ENCODE measurements at places on chromosomes 2 and 18. TPM values are rescaled to one million over a fixed set of nuclear protein-coding genes. Genes with fewer than 3 reads are reported as not detected.

DNA sequence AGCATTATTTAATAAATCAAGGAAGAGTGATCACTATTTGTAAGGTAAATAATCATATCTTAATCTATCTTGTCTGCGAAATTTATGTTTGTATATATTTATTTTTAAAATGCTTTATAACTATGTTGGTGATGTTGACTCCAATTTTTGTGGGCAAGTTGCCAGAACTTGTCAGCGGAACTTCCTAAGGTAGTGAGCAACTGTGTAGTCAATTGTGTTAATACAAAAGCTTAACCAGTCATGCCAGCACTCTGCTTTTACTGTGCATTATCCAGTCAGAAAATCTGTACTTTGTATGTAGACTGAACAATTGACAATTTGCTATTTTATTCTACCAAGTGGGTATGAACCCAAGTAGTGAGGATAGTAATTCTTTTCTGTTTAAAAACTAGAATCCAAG is 61.9 kb upstream of the RND3 start:
- no peaks in the 10 kb centered on the region for H3K27me3 ChIP-seq
- H3K27ac ChIP-seq, result no peak overlapping the region
- H3K36me3 ChIP-seq, result no peaks in the 10 kb centered on the region
- no peaks in the 10 kb centered on the region for H3K4me1 ChIP-seq
- no peak overlapping the region for H3K4me3 ChIP-seq
- no peak for DNase-seq

DNA sequence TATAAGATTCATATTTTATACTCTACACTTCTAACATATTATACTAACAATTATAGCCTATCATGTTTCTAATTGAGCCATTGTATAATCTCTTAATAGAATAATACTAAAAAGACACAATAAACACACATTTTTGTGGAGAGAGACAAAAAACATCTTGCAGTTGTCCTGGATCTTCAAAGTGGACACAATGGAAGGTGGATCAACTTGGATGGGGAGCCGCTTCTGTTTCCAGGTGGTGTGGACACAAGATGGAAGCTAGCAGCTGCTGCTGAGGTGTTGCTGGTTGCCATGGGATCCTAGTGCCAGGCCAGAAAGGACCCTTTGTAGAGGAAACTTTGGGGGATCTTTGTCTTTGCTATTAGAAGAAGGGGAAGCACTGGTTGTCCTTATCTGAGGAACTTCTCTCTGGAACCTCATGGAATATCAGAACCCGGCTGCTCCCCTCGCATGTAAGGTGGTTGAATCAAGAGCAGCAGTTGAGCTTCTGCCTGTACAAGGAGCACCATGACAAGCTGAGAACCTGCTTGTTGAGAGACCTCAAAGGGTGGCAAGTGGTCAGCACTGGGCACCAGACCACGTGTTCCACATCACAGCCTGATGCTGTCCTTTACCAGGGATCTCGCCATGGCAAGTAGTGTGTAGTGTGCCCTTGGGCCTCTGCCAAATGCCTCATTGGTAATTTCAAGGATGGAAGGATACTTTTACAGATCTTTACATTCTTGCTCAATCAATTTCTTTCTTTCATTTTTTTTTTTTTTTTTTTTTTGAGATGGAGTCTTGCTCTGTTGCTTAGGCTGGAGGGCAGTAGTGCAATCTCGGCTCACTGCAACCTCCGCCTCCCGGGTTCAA is 232.2 kb downstream of the MYCN start:
- DNase-seq, result no peak
- no peaks in the 10 kb centered on the region for H3K36me3 ChIP-seq
- H3K27ac ChIP-seq, result no peak overlapping the region

- peaks cover 20% of the 10 kb centered on the region for H3K36me3 ChIP-seq
- DNase-seq, result peak; percentile 77
Measured at GRCh38 chr18:76874642-76875389, 52.5 kb downstream of the ZNF236 start.

DNA sequence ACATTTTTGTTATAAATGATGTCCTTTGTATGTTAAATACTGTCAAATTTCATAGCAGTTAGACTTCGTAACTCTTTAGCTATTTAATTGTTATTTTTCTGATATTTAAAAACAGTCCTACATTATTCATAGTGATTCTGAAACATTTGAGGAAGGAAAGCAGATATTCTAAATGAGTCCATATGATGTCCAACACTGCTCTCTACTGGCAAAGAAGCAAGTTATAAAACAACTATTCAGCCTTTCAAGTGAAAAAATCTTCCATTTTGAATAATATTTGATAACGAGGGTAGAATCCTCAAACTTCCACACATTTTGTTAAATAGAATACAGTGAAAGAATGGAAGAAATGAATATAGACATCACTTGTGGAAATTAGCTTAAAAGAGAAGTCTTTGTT is 220.8 kb downstream of the GULP1 start:
- DNase-seq, result no peak
- H3K4me1 ChIP-seq, result no peaks in the 10 kb centered on the region
- H3K27me3 ChIP-seq, result no peaks in the 10 kb centered on the region

DNA sequence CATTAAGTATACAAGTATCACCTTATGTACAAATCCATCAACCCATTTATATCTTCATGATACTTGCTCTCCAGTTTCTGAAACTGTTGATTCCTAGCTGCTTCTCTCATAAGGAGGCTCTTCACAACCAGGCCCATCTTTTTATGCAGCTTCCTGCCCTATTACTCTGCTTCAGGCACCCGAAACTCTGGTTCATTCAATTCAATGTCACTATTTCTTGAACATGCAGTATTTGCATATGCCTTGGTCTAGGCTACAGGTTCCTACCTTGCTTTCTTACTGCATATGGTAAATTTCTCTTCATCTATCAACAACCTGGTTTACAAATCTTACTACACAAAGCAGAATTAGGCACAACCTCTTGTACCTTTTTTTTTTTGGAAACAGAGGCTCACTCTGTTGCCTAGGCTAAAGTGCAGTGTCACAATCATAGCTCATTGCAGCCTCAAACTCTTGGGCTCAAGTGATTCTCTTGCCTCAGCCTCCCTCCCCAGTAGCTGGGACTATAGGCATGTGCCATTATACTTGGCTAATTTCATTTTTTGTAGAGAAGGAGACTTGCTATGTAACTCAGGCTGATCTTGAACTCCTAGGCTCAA is 2.7 kb upstream of the CDKL4 start:
- DNase-seq, result no peak
- H3K4me1 ChIP-seq, result peaks cover 12% of the 10 kb centered on the region
- H3K36me3 ChIP-seq, result peaks cover 11% of the 10 kb centered on the region
- H3K27ac ChIP-seq, result peak overlapping the region; percentile 6

DNA sequence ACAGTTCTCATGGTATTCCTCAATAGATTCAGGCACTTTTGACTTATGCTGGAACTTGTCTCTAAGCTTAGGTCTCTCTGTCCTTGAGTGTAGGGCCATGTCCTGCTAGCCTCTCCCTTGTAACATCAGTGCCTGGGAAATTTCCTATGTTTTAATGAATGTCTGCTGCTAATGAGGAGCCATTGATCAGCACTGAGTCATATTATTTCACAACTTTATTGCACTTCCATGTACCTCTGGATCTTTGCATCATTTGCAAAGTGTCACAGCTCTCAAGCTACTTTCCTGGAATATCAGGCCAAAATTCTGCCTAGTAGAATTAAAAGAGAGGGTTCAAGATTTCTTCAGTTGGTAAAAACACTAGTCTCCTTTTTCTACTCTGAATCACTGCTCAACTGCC is 102.5 kb downstream of the GAREM1 start:
- H3K27ac ChIP-seq, result no peak overlapping the region
- no peaks in the 10 kb centered on the region for H3K36me3 ChIP-seq
- H3K27me3 ChIP-seq, result peaks cover 4% of the 10 kb centered on the region
- no peaks in the 10 kb centered on the region for H3K4me1 ChIP-seq

- H3K4me1 ChIP-seq, result no peaks in the 10 kb centered on the region
- no peak for DNase-seq
- no peak overlapping the region for H3K27ac ChIP-seq
- peaks cover 28% of the 10 kb centered on the region for H3K36me3 ChIP-seq
- H3K27me3 ChIP-seq, result no peaks in the 10 kb centered on the region
- no peak overlapping the region for H3K4me3 ChIP-seq
Measured at GRCh38 chr2:215369181-215369760, 57.4 kb downstream of the ATIC start.

DNA sequence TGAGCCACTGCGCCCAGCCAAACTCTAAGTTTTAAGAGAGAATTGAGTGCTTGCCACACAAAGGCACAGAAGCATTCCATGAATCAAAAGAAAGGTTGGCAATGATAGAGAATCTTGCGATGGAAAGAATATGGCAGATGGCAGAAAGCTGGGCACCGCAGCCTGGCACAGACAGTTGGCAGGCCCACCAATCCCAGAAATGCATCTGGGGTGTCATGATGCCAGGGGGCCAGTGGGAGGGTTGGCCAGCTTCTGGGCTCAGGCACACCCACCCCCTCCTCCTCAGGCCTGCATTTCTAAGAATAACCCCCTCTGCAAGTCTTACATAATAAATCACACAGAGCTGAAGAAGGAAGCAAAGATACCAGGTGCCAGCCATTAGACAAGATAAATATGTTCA is 19.6 kb downstream of the ZNF2 start:
- H3K4me3 ChIP-seq, result no peak overlapping the region
- H3K4me1 ChIP-seq, result no peaks in the 10 kb centered on the region
- H3K27me3 ChIP-seq, result no peaks in the 10 kb centered on the region
- DNase-seq, result no peak
- no peak overlapping the region for H3K27ac ChIP-seq
- H3K36me3 ChIP-seq, result peaks cover 44% of the 10 kb centered on the region

- DNase-seq, result no peak
- no peaks in the 10 kb centered on the region for H3K4me1 ChIP-seq
- H3K27ac ChIP-seq, result no peak overlapping the region
Measured at GRCh38 chr2:201994973-201995638, 38.5 kb upstream of the FZD7 start.

- peaks cover 26% of the 10 kb centered on the region for H3K4me1 ChIP-seq
- H3K27ac ChIP-seq, result peak overlapping the region; percentile 58
- peaks cover 65% of the 10 kb centered on the region for H3K36me3 ChIP-seq
- no peak overlapping the region for H3K4me3 ChIP-seq
- peak; percentile 85 for DNase-seq
Measured at GRCh38 chr2:113198790-113199612, 25.2 kb downstream of the PSD4 start.

- no peak for DNase-seq
- peaks cover 18% of the 10 kb centered on the region for H3K27me3 ChIP-seq
- peaks cover 4% of the 10 kb centered on the region for H3K4me1 ChIP-seq
- H3K36me3 ChIP-seq, result no peaks in the 10 kb centered on the region
- no peak overlapping the region for H3K4me3 ChIP-seq
Measured at GRCh38 chr2:32900246-32900973, 46.3 kb upstream of the LTBP1 start.

- no peaks in the 10 kb centered on the region for H3K36me3 ChIP-seq
- H3K4me3 ChIP-seq, result no peak overlapping the region
- H3K27me3 ChIP-seq, result peaks cover 37% of the 10 kb centered on the region
- peaks cover 2% of the 10 kb centered on the region for H3K4me1 ChIP-seq
Measured at GRCh38 chr2:17544256-17544655, 3.8 kb downstream of the VSNL1 start.

DNA sequence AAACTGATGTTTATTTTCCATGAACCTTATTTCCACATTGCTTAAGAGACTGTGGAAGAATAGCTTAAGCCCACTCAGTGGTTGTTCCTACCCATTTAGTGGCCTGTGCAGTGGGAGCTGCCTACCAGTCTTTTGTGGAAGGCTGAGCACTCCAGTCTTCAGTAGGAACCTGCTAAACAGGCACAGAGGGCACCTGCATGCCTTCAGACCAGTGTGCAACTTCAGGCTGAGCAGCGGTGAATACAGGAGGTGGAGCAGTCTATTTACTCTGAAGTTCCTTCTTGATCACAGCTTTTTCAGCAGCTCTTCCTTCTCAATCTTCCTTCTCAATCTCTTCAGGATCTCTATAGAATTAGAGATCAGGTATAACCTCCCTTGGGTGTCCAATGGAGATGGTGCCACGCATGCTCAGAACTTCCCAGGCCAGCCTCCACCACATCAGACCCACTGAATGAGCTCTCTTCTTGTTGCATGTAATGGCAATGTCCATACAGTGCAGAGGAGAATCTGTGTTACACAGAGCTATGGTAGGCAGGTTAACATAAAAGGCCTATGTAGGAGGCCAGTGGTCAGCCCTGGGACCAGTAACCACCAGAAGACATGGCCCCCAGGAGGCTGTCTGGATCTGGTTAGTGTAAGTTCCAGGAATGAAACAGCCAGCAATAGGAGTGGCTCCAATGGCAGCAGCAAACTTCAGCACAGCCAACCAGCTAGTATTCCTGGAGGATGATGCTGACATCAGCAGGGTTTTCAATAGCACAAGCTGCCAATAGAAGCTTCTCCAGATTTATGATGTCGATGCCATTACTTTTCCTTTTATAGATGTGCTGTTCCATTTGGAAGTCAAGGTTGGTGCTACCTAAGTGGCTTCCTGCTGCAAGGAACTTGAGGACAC is 47.9 kb upstream of the MAT2A start:
- DNase-seq, result no peak
- peaks cover 4% of the 10 kb centered on the region for H3K36me3 ChIP-seq
- H3K27ac ChIP-seq, result no peak overlapping the region

DNA sequence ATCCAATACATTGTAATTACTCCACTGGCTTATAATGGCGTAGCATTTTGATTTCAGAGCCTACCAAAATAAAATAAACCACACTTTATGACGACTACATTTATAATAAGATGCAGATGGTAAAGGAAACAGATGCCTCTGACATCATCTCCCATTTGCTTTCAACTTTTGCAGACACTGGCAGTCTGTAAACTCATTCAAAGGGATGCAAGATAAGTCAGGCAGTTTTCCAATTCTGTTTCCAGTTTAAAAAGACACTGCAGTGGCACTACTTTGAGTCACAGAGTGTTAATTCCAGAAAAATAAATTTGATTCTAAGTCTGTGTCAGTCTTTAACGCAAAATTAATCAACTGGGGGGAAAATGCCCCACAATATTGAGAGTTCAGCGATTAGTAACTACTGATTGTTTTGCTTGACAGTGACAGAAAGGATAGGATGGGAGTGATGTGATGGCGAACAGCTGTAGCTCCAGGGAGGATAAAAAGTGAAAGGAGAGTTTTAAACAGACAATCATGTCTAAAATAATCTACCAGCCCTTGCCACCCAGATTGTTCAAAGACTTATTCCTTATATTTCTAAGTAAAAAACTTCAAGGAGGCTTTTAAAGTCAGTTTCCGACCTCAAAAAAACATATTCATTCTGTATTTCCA is 6.7 kb downstream of the DSEL start:
- no peaks in the 10 kb centered on the region for H3K36me3 ChIP-seq
- H3K4me1 ChIP-seq, result no peaks in the 10 kb centered on the region
- H3K4me3 ChIP-seq, result no peak overlapping the region
- no peaks in the 10 kb centered on the region for H3K27me3 ChIP-seq

GRCh38 chr2:156331572-156332283 is 793 bp downstream of the NR4A2 start:
- peak; percentile 80 for DNase-seq
- H3K4me3 ChIP-seq, result peak overlapping the region; percentile 94
- peak overlapping the region; percentile 97 for H3K27ac ChIP-seq
- peaks cover 45% of the 10 kb centered on the region for H3K4me1 ChIP-seq

GRCh38 chr2:229733611-229734245 is 19.4 kb upstream of the DNER start:
- DNase-seq, result no peak
- no peak overlapping the region for H3K4me3 ChIP-seq
- no peaks in the 10 kb centered on the region for H3K27me3 ChIP-seq
- H3K27ac ChIP-seq, result no peak overlapping the region

FOXD4L1 gene
- not detected for total RNA-seq

RAB3GAP1 gene
- 30.7 TPM for total RNA-seq

CYBRD1 gene
- 0.99 TPM for total RNA-seq

C2orf92 gene
- 4.5 TPM for total RNA-seq

ERCC3 gene
- total RNA-seq, result 47.3 TPM

FN1 gene
- total RNA-seq, result 0.53 TPM

GALNT5 gene
- total RNA-seq, result not detected

SLC19A3 gene
- not detected for total RNA-seq

BUB1 gene
- total RNA-seq, result 102 TPM

RMDN2 gene
- total RNA-seq, result 1.8 TPM

All from activated CD4-positive, alpha-beta memory T cell treated with anti-CD3 and anti-CD28 coated beads for 36 hours (primary cell).